ENCODE measurements at places on chromosomes 6 and 20.

GRCh38 chr20:38915355-38915754, 10.9 kb upstream of the FAM83D start:
- DNase-seq: no peak

GRCh38 chr6:85672623-85673022, 29.9 kb upstream of the SYNCRIP start:
- DNase-seq: no peak

GRCh38 chr20:41345729-41346067, 5.1 kb downstream of the LPIN3 start:
- no peak for DNase-seq

- no peak for DNase-seq
Measured at GRCh38 chr20:8447262-8448120, 315.4 kb downstream of the PLCB1 start.

DNA sequence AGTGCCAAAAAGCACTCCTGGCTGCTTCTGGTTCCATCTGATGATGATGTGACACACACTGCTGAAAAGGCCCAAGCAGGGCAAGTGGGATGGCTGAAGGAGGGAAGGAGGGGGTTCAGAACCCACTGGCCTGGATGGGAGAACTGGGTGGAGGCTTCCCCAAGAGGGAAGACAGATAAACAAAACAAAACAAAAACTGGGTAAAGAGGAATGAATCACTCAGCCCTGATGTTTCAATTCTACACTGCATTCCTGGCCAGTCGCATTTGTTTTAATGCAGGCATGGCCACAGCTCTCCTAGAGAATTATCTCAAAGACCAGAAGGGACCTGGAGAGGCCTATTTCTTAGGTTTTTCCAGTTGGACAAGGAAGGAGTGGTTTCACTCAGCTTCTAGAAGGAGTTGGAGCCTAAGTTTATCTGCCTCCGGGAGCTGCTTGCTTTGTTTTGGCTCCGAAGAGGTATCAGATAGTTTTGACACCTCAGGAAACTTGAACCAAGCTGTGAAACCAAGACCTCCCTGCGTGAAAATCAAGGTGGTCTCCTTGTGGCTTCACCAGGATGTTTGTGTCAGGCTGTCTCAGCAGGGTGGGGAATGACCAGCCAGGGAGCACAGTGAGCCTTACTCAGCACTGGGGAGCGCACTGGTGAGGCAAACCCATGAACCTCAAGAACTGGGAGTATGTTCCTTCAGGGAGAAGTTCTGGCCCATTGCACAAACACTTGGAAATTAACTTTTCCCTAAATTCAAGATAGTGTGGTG, 16.1 kb downstream of the TTPAL start:
- no peak for DNase-seq

DNA sequence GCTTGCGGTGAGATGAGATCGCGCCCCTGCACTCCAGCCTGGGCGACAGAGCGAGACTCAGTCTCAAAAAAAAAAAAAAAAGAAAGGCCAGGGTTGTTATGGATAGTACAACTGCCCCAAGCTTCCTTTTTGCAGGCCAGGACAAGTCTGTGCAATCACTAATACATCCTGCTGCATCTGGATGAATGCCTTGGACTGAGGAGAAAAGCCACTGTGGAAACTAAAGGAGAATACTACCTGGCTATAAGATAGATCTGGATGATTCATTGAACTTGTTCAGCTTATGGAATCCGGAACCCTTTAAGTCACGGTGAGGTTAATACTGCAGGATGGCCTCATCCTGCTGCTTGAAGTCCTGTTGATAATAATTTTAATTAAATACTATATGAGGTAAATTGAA, 278.2 kb downstream of the TFAP2A start:
- DNase-seq: no peak

- DNase-seq: no peak
Measured at GRCh38 chr6:159012201-159012600, 12.2 kb upstream of the RSPH3 start.

DNA sequence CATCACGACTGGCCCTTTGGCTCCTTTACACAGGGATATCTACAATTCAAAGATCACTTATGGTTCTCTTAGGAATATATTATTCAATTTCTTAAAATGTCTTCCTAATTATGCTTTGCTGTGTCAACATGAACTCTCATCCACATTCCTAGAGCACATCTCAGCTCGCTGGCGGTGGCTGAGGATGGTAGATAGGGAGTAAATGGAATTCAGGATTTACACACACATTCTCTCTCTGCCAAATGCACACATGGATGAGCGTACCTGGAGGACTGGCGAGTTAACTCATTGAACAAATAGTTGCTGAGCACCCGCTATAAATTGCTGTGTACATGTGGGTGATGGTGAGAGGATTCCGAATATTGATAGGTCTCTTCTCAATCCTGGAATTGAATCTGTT, 4.8 kb upstream of the MRPS10 start:
- no peak for DNase-seq

GRCh38 chr20:1191299-1191698, 6.5 kb upstream of the TMEM74B start:
- no peak for DNase-seq

DNA sequence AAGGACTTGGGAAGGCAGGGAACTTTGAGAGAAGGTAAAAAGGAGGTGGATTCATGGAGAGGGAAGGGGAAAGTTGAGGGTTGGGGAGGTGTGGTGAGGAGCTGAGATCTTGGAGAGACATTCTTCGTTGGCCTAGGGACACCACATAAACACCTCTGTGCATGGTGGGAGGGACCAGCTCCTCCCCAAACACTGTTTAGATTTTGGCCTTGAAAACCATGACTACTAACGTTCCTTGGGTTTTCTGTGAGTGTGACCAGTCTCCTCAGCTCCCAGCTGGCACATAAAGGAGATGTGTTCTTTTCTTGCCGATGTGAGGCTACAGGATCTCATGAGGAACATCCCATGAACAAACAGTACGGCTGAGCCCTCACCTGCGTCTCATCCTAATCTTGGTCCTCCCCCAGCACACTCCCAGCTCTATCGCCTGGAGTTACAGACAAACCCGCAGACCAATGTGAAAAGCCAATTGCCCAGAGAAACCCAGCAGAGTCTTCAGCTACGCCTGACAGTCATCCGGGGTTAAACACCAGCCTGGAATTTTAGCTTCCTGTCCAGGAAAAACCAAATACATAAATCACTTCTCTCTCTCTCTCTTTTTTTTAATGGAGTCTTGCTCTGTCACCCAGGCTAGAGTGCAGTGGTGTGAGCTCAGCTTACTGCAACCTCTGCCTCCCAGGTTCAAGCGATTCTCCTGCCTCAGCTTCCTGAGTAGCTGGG, 22.0 kb upstream of the DDR1 start:
- DNase-seq: no peak

GRCh38 chr6:80209430-80209829, 103.0 kb downstream of the BCKDHB start:
- DNase-seq: no peak

DNA sequence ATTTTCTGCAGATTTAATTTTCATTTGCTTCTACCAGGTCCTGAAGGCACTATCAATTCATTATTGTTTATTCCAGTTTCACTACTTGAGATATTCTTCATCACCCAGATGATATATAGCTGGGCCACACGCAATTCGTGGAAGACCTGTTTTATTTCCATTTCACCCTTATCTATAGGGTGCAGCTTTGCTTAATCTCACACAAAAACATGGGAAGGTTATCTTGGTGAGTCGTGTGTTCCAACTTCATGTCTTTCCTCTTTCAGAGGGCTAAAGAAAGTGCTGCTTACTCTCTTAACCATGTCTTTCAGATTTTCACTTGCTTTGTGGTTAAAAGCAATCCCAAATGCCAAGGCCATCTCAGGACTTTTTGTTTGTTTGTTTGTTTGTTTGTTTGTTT, 194.0 kb downstream of the SOD2 start:
- DNase-seq: no peak

DNA sequence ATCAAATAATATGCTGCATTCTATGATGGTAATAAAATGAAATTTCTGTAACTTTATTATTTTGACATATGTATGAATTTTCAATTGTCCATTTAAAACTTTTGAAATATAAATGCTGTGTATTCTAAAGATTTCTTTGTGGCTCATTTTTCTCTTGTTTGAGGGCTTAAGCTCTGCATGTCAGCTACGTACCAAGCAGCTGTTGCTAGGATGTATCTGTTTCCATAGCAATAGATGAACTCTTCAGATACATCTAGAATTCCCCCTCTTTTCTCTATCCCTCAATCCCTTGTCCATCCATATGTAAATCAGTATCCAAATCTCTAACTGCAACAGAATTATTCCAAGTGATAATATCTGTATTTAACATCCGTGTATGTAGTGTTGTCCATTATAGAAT, 76.5 kb upstream of the OPRM1 start:
- DNase-seq: no peak

GRCh38 chr6:43984442-43985321, 142.6 kb downstream of the MRPL14 start:
- DNase-seq: no peak

DNA sequence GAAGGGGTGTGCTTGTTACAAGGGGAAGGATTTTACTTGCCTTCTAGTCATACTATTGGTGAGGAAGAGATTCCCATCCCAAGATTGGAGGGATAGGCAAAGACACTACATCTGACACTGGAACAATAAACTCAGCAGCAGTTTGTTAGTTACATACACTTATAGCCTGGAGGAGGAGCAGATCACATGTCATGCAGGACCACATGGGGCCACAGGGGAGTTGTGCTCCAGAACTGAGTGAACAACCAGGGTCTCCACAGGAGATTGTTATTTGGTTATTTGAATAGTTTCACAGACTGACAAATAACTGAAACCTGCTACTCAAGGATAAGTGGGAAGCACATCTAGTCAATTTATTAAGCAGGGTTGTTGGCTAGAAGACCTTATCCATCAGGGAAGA, 559.4 kb upstream of the MANEA start:
- DNase-seq: no peak

- DNase-seq: no peak
Measured at GRCh38 chr6:64683682-64684081, 1023.3 kb downstream of the EYS start.

DNA sequence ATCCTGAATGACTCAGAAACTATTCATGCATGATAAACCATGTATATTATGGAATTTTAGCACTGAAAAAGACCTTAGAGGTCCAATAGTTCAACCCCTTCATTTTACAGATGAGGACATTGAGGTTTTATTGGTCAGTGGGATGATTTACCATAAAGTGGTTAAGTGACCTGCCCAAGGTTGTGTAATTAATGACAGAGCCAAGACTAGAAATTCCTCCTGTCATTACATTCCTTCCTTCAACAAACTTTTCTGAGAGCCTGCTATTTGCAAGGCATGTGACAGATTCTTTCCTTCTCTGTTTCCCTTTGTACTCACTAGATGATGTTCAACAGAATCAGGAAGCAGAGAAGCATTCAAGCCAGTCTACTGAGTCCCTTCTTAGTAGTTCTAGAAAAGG, 170.7 kb upstream of the KCNK16 start:
- DNase-seq: no peak

DNA sequence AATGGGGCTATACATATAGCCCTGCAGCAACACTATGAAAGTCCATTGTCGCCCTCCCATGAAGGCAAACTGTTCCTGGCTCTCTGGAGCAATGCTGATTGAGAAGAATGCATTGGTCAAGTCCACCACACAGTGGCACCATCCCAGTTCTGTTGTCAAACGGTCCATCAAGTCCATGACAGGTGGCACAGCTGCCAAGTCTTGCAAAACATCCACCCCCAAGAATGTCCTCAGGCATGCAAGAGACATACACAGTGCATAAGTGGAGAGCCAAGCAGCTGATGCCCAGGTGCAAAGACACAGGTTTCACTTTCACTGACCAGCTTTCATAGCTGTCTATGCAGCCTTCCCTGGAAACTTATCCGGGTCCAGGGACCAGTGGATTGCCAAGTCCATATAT, 17.5 kb downstream of the ZNF391 start:
- no peak for DNase-seq

GRCh38 chr20:63750807-63751470, 11.4 kb downstream of the SLC2A4RG start:
- peak; percentile 44 for DNase-seq

DNA sequence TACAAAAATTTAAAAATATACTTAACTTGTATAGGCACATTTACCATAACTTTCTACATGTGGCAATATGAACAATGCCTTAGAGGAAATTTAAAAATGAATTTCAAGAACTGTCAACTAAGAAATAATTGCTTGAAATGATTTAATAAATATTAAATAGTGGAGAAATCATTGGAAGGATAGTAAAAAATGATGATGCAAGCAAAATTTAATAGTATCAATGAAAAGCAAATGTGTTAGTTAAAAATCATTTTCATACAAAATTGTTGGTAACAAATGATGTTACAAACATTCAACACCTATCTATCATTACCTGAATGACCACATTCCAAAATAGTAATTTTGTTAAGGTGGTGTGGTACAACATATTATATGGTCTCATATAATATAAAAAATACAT, 331.0 kb downstream of the HAO1 start:
- DNase-seq: no peak

DNA sequence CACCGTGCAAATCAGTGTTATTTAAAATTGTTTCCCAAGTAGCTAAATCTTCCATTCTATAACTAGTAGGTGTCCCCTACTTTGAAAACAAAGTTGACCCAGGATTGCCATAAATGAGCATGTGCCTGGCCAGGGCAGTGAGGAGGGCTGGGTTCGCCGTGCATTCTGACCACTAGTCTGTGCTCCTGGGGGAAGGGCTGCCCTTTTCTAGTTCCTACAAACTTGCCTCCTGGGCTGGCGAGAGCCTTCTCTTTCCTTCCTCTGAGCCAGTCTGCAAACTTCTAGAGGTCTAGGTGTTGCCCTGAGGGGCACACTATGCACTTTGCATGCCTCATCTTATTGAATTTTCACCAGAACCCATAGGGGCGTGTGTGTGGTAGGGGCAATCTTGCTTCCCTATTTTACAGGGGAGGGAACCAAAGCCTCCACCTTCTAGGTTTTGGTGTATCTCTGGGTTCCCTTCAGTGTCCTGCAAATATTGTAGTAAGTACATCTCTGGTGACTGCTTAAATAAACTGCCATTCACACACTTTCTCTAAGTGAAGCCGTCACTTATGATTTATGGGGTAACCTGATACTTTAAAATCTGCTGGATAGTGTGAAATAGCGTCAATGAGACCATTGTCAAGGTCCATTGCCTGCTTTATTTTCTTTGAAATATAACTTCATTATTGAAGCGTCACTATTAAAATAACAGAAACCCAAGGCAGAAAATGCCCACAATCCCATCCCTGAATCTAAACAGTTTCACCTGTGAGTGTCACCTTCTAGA, 42.2 kb downstream of the CDH26 start:
- DNase-seq: no peak

GRCh38 chr6:138571585-138572166, 72.4 kb upstream of the NHSL1 start:
- DNase-seq: no peak
